ENCODE measurements at places on chromosomes 16 and 17.
A peak's percentile ranks its signal among the peaks of the same experiment; 100 is the strongest.

- DNase-seq: no peak
Observed at GRCh38 chr16:11576427-11577289, 10.1 kb downstream of the LITAF start.

- no peak for DNase-seq
Observed at GRCh38 chr16:2078691-2079090, 30.9 kb downstream of the TSC2 start.

GRCh38 chr17:74012465-74012864, 191.0 kb upstream of the RPL38 start:
- DNase-seq: peak; percentile 74

- DNase-seq: no peak
Observed at GRCh38 chr17:12995896-12996295, 21.9 kb downstream of the ELAC2 start.

DNA sequence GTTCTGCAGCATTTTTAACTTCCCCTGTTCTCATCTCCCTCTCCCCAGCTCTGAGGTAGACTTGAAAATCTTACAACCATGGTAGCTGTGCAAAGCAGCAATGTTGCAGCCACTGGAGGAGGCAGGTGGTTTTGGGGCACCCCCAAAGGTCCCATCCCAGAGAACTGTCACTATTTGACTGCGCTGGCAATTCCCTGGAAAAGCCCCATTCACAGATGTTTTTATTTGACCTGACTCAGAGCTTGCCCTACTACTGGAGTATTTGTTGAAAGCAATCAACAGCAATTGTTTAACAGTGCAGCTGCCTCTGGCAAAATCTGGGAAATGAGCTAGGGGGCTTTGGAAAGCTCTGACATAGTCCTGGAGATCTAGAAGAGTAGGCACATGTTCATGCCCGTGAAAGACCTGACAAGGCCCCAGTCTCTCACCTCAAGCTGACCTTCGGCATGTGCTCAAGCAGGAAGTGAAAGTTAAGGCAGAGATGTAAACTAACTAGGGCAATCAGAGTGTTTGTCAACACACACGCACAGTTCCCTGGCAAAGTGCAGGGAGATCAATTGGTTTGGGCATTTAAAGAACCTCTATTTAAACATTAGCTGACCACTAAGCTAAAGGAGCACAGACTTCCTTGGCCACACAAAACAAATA, 19.7 kb upstream of the PIK3R5 start:
- DNase-seq: no peak

DNA sequence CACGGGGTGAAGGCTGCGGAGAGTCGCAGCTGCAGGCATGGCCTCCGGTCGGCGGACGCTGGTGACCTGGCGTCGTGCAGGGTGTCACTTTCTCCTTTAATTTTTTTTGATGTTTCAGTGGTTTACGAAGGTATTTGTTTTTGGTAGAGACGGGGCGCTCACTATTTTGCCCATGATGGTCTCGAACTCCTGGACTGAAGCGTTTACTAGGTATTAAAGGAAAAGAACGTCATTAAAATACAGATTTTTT, 17.1 kb downstream of the ZNF213 start:
- DNase-seq: peak; percentile 46

GRCh38 chr17:78168903-78169793, 767 bp downstream of the SYNGR2 start:
- peak; percentile 74 for DNase-seq

Data from activated naive CD4-positive, alpha-beta T cell treated with anti-CD3 and anti-CD28 coated beads, Interleukin-2, amount 10 ng/mL, durations not matched to agents 7 days and 5 days (primary cell).